ENCODE measurements at places on chromosomes 12 and 14.
A peak's percentile ranks its signal among the peaks of the same experiment; 100 is the strongest.

DNA sequence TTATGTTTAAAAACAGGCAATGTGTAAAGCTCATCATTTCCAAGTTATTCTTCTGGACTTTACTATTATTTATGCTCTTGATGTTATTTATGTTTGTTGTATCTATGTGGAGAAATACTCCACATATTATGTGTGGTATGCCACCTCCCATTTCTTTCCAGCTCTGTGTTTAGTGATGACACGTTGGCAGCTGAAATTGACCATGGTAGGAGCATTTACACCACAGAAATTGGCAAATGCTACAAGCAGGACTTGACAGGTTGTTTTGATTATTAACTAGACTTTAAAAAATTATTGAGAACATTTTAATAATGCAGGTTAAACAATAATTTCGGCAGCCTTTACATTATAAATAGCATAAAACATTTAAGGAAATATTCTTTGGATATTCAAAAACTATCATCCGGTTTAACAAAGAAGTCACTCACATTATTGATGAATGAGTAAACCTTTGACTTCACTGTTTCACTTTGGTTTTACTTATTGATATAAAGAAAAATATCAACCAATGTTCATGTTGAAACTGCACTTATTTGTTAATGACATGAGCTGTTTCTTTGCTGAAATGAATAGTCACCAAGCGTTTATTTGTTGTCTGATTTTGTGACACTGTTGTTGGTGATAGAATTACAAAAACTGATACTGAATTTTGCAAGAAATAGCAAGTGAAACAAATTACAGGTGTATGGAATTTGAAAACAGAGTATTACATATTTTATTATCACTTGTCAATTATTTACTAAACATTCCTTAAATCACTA lies 76.8 kb downstream of the HMGA2 start:
- DNase-seq = no peak

- no peak for DNase-seq
These were observed 17.4 kb downstream of the ZDHHC17 start for GRCh38 chr12:76781321-76781720.

- no peak for DNase-seq
These were observed 999 bp upstream of the DCAF4 start for GRCh38 chr14:72925171-72925759.

DNA sequence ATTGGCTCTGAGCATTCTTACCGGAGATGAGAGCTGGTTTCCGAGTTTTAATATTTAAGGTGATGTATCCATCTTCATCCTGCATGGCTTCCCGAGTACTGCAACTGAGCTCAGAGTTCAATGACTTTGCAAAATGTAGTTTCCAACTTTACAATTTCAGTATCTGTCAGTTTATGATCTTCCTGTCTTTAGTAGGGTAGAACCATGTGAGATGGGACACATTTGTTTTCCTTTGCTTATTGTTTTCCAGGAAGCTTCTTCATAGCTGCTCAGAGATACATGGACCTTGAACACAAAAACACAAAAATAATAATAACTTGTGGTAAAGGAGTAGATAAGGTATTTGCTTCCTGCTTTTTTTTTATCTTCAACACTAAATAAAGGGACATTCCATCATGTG lies at the start of gene CLEC1B:
Gene CLEC1B (minus strand): TSS at position 106 of the 400 bp plus-strand sequence. CDS start 21 bp downstream, at position 85.
- no peak for DNase-seq

DNA sequence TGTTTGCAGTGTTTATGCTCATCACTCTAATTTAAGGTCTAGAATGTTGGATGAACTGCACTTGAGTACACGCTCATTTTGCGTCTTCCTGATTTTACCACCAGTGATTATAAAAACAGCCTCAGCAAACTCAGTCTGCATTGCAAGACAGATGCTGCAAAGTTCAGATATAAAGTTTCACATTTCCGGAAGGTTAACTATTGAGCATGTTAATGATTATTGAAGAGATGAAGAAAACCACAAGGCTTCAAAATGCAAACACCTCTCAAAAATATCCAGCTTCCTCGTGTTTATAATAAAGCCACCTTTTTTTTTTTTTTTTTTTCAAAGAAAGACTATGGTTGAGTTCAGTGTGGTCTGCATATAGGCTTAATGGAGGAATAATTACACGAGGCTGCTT lies 92.1 kb upstream of the BMP4 start:
- no peak for DNase-seq

DNA sequence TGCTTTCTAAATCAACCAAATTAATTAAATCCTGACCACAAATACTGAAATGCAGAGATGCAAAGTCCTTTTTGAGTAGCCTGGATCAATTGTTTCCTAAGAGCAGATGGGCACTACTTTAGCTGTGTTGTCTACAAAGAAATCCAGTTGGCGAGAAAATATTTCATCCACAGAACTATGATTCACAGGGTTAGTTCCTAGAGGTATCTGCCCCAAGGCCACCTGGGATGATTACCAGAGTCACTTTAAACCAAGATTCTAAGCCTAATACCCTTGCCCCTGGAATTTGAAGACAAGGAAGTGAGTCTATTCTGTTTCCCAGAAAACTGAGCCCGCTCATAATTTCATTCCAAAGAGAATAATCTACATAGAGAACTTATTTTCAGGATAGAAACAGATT lies 198.4 kb downstream of the PPM1H start:
- no peak for DNase-seq

DNA sequence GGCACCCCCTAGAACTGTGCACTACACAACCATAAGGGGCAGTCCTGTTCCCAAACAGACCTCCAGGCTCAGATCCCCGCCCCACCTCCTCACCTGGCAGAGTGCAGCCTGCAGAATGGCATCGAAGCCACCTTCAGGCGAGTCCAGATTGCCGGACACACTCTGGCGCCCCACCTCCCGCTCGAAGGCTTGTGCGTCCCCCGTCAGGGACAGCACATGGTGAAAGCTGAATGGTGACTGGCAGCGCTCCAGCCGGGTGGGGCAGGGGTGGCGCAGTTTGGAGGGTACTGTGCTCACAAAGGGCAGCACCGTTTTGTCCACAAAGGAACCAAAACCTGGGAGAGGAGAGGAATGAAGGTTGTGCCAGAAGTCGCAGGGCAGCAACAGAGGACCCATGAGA lies 10.6 kb downstream of the ITGB7 start:
- no peak for DNase-seq

DNA sequence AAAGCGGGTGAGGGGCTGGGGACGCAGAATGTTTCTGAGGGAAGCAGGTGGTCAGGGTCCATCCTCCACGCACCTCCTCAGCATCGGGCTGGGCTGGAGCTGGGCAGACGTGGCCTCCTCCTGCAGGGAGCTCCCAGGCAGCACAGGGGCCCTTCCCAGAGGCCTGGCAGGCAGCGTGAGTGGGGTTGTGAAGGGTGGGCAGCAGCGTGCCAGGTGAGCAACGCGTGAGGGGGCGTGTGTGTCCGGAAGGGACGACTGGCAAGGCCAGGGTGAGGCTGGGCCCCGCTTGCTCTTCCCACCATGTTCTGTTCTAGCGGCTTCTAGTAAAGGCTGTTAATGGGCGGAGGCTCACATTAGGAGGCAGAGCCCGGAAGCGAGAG lies 17.1 kb downstream of the ANKRD9 start:
- DNase-seq = no peak

- DNase-seq = no peak
These were observed 54.6 kb downstream of the GTF2A1 start for GRCh38 chr14:81166121-81166520.

GRCh38 chr12:68304626-68305025 lies 27.5 kb downstream of the MDM1 start:
- no peak for DNase-seq

DNA sequence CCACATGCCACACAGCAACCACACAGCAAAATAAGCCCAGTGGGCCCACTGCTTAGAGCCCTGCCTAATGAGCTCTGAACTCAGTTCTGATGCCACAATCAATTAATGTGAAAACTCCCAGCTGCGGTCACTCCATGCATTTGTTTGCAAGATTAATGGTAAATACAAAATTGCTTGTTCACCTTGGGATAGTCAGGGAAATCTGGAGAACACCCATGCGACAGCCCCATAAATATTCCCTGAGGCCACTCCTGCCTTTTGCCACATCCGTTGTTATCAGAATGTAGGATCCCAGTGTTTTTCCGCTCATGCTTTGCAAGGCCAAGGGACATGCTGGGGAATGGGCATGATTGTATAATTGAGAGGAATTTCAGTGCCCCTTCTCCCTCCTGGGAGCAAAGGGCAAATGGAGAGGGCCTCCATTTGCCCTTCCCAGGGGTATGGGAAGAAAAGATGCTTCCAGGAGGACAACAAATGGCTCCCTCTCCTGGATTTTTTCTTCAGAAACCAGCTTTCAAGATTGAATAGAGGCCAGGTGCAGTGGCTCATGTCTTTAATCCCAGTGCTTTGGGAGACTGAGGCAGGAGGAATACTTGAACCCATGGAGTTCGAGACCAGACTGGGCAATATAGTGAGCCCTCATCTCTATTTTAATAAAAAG lies 30.8 kb upstream of the CMKLR1 start:
- no peak for DNase-seq

- DNase-seq = no peak
These were observed 18.5 kb upstream of the KRT80 start for GRCh38 chr12:52210186-52210924.

GRCh38 chr12:102120886-102121285 lies 903 bp downstream of the PARPBP start:
- DNase-seq = peak; percentile 30

DNA sequence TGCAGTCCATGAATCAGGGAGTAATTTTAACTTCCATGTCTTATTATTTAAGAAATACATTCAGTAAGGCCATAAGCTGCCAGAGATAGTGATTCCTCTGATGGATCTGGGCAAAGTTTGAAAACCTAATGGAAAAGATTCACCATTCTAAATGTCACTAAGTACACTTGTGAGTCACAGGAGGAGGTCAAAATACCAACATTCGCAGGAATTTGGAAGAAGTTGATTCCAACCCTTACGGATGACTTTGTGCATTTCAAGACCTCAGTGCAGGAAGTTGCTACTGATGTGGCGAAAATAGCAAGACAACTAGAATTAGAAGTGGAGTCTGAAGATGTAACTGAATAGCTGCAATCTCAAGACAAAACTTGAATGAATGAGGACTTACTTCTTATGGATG lies 69.8 kb downstream of the OSBPL8 start:
- DNase-seq = no peak

- peak; percentile 12 for DNase-seq
These were observed 87.3 kb upstream of the E2F7 start for GRCh38 chr12:77152623-77153193.

GRCh38 chr12:10211101-10211939 lies 1.4 kb upstream of the GABARAPL1 start:
- DNase-seq = no peak

DNA sequence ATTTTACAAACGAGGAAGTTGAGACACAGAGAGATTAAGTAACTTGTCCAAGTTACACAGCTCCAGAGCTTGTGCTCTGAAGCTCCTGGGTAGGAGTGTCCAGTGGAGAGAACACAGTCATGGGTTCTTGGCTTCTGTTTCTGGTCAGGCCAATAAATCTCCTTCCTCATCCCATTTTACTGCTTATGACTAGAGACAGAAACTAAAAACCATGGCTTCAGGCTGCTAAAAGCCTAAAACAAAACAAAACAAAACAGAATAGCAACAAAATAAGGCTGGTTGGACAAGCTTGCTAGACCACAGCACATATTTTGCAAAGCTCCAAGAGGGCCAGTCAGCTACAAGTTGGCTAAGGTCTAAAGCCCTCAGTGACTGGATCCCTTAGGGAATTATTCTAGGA lies 49.8 kb downstream of the PTGER2 start:
- no peak for DNase-seq

DNA sequence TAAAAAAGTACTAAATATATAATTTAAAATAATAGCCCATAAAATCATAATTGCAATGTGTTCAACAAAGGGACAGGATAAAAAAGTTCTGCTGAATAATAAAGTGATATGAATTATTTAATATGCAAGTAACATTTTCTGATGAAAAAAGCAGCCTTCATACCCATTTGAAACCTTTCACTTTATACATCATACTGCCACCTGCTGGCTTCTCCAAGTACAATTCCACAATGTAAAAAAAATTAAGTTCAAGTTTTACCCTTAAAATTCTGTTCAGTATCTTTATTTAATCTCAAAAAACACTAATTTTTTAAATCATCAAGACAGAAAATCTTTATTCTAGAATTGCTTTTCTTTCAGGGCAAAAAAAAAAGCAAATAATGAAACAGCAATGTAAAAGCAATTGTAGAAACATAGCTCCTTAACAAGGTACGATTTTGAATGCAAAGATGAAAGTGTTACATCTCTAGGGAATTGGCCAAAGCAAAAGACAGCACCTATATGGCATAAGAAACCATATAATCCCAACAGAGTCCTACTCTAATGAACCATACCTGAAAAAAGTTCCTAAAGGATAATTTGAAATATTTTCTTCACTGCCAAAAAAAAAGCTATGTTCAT lies 15.0 kb downstream of the MDM1 start:
- DNase-seq = peak; percentile 35

- peak; percentile 35 for DNase-seq
These were observed 129.9 kb upstream of the GRIN2B start for GRCh38 chr12:14111230-14111865.

DNA sequence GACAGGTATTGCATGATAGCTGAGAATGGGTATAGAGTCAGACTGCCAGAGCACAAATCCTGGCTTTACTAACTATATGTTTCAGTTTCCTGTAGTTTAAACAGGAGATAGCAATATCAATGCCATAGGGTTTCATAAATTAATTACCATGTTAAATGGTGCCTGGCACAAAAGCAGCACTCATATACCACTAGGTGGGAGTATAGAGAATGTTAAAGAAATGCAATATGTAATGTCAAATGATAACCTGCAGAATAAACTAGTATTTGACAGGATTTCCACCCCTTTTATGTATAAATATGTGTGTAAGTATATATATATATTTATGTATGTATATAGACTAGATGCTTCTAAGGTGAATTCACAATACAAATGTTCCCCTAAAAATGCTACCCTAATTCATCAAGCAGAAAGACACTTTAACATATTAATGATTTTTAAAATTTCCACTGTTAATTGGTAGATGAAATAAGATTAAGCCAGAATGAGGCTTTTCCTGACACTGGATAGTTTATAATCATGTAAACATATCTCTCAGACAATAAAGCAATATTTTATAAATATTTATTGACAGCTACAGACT lies 8.6 kb downstream of the WDR89 start:
- DNase-seq = no peak

GRCh38 chr14:77580477-77580876 lies 36.0 kb downstream of the SPTLC2 start:
- DNase-seq = no peak

- DNase-seq = no peak
These were observed 18.3 kb upstream of the TSPAN11 start for GRCh38 chr12:30908076-30908721.

GRCh38 chr14:58280954-58281787 lies 17.2 kb upstream of the ARID4A start:
- DNase-seq = peak; percentile 66

Measured in Calu3 (cell line).